ENCODE measurements at places on chromosomes 5 and 9. TPM values are rescaled to one million over a fixed set of nuclear protein-coding genes. Genes with fewer than 3 reads are reported as not detected.

DNA sequence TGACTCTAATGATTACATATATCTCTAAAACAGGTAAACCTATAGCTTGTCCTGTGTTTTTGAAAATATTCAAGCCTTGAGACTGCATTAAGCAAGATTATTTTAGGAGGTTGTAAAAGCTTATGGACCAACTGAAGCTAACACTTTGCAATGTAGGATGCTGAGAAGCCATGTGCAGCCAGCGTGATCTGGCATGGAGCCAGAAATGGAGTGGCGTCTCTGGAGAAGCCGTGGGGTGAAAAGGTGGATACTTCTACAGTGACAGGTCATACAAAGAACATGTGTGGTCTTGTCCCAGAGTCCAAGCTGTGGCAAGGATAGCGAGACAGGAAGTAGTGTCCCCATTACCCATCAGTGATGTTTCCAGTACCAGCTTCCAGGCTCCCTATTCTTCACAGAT lies 100.8 kb upstream of the CD180 start:
- no peak for DNase-seq

PHF19 gene
- total RNA-seq = 29.3 TPM

DNA sequence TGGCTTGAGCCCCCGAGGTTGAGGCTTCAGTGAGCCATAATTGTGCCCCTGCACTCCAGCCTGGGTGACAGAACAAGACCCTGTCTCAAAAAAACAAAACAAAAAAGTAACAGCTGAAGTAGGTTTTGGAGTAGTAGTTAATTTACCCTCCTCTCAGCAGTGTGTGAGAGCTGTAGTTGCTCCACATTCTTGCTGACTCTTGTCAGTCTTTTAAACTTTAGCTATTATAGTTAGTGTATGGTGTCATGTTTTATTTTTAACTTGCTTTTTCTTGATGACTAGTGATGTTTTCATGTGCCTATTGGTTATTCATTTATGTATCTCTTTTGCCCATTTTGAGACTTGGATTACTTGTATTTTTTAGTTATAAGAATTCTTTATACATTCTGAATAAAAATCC lies 52.9 kb upstream of the DHFR start:
- no peak for DNase-seq

SH3GL2 gene
- total RNA-seq = 1.1 TPM

DNA sequence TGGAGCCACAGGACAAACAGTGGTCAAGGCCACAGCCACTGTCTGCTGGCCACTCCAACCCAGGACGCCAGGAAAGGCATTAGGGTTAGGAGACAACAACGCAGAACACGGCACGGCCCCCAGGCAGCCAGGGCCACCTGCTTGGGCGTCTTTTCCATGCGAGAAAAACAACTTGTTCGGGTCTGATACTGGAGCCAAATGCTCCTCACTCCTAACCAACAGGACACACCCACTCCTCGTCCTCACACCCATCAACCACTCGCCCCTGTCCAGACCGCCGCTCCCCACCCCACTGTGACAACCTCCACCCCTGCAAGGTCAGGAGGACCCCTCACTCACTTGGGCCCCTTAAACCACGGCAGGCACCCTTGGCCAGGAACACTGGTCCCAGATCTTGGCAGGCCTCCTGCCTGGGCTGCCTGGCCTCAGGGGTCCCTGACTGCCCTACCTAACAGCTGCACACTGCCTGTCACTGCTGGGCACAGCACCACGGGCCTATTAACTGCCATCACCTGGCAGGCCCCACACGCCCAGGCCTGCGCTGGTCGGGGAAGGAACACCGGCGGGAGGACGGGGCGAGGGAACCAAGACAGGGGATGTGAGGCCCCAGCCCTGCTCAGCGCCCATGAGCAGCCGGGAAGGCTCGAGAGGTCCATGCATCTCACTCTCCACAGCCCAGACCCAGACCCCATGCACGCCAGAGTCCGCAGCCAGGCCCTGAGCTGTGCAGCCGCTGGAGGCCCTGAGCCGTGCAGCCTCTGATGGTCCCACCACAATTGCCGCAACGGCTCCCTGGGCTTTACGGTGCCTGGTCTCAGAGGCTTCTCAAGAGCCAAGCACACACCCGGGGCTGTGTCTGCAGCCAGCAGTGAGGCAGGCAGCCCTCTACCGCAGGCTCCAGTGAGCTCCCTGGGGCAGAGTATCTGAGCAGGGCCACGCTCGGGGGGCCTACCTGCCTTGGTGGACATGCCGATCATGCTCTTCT lies 13.8 kb downstream of the CLPTM1L start:
- no peak for DNase-seq

GRCh38 chr9:76257311-76257710 lies 136.9 kb downstream of the RFK start:
- peak; percentile 59 for DNase-seq

DNA sequence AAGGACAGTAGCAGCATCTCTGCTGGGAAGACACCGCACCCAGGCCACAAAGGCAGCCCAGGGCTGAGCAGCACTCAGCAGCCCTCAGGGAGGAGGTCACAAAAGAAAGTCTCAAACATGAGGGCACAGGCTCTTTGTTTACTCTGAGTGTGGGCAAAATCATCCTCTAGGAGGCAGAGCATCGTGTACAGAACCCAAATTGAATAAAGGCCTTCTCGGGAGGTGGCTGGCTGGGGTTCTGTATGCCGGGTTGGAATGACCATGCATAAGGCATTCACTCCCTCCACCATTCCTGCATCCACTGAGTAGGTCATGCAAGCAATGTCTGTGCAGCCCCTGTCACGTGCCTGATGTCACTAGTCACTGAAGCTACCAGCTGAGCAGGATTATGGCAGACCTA lies 412.8 kb downstream of the SPOCK1 start:
- no peak for DNase-seq

DNA sequence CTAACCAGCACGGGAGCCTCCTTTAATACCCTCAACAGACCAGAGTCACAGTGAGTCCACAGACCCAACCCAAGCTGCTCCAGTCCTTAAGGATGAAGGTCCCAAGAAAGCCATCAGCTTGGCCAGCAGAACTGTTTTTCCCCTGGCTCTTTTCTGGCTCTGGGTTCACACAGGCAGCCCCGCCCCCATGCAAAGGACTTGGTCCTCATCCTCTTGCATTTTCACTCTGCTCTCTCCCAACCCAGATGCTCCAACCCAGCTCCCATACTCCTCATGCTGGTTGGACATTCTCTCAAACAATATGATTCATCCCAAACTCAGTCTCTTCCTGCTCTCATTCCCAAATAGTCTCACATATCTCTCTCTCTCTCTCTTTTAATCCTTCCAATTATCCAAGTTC lies 74.2 kb upstream of the SPOCK1 start:
- no peak for DNase-seq

DNA sequence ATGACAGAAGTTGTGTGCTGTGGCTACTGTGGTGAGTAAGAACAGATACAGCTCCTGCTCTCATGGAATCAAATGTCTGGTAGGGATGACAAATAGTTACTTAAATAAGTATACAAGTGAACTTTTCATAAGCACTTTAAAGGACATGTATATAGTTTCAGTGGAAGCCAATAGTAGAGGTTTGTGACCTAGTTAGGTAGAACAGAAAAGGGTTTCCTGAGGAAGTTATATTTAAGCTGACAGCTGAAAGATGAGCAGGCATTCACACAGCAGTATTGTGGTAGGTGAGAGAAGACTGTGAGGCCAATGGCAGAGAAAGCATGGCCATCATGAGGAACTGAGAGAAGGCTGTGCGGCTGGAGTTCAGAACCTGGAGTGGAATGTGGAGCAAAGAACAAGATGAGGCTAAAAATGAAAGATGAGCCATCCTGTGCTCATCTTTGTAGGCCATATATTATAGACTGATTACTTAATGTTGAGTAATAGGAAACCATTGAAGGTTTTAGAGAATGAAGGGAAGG lies 15.4 kb downstream of the FAM174A start:
- DNase-seq = no peak

OR1L6 gene
- not detected for total RNA-seq

DNA sequence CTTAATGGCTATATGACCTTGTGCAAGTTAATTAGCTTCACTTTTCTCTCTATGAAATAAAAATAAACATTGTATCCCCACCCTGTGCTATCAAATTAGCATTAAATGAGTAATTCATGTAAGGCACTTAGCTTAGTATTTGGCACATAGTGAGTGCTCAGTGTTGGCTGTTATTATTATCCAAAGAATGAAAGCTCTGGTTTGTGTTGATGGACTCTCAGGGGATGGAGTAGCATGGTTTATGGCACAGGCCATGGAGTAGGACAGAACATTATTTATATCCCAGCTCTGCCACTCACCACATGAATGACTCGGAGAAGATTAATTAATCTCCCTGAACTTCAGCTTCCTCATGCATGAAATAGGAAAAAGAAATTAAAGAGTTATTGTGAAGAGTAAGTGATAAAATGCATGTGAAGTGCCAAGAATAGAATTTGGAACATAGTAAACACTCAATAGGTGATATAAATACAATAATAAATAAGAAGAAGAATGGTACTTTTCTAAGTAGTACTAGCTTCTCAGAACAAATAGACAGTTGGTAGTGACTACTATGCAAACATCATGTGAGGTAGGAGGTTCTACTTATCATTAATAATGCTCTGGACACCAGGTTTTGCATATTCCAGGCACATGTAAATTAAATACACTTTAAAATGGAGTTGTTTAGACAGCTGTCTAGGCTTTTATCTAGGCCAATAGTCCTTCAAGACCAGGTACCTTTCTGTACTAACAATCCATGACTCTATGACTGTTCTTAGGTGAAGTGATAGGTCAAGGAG lies 146.4 kb downstream of the GRIA1 start:
- no peak for DNase-seq

IL7R gene
- 7.8 TPM for total RNA-seq

GDNF gene
- not detected for total RNA-seq

DNA sequence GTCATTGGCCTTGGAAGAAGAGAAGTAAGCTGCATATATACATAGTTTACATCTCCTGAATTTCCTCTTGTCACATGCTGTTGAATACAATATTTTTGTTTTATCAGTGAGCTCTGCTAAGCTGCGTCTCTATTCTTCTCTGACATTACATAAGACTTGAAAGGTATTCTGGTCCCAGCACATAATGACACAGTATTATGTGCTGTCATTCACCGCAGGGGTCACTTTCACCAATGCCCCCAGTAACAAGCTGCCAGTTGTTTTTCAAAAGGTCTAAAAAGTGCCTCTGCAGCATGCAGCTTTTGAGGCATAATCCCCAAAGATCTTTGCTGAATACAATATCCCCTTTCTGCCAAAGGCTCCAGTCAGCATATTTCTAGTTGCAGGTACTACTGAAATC lies 349.0 kb upstream of the FAM174A start:
- no peak for DNase-seq

DNA sequence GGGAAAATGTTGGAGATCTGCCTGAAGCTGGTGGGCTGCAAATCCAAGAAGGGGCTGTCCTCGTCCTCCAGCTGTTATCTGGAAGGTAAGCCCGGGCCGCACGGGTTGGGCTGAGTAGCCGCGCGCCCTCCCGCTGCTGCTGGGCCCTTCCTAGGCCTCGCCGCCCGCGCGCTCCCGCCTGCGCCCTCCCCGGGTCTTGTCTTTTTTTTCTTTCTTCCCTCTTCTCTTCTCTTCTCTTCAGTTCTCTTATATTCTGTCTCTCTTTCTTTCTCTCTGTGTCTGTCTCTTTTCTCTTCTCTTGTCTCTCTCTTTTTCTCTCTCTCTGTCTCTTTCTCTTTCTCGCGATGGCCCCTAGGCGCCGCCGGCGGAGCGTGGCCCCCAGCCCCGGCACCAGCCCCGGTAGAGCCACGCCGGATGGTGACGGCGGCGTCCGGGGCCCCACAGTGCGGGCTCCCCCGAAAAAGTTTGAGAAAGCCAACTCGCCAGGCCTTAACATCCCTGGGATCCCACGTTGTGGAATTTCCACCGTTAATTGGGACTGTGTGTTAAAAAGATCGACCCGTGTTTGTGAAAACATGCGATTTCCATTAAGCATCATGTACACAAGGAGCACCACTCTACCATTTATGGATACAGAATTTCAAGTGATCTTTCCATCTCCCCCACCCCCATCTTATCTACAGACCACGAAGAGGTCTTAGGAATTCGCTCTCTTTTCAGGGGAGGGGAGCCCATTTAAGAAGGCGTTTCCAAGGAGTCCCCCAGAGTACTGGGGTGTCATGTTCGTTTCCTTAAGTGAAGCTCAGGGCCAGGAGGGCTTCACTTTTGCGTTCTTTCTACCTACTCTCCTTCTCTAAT lies 616 bp downstream of the ABL1 start:
- no peak for DNase-seq

SAPCD2 gene
- total RNA-seq = 0.36 TPM

DNA sequence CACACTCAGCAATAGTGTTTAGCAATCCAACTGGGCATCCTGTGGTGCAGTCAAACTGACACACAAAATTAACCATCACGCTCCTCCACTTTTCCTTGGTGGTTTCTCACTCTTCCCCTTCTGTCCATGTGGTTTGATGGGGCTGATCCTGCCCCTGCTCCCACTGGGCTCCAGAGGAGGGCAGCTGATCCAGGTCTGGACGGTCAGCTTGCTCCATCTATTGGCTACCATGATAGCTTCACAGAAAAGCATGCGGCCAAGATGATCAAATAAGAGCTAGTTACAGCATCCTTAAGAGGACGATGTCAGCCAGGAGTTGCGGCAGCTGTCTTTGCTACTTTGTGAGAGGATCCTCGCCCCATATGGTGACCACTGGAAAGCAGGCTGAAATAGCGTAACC lies 29.6 kb upstream of the RANBP17 start:
- no peak for DNase-seq

DNA sequence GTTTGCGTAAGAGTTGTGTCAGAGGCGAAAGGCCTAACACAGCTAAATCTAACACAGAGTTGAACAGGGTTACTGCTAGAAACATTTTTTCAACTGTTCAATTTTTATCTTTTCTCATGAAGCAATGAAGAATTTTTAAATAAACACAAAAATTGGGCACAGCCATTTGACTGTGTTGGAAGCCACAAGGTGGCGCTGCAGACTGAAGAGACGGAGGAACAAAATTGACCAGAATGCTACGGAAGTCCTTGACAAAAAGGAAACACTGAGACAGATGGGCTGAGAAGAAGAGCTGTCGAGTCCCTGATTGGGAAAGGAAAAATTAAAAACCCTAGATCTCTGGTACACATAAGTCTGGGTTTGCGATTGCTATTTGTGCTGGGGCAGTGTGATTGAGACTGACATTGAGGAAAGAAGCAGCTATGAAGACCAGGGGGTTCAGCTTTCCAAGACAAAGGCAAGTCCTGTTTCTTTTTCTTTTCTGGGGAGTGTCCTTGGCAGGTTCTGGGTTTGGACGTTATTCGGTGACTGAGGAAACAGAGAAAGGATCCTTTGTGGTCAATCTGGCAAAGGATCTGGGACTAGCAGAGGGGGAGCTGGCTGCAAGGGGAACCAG lies at the start of gene PCDHB9:
TSS of gene PCDHB9 (plus strand) at position 265 of the 616 bp plus-strand sequence. CDS start at position 423, 158 bp downstream.
- DNase-seq = no peak

DNA sequence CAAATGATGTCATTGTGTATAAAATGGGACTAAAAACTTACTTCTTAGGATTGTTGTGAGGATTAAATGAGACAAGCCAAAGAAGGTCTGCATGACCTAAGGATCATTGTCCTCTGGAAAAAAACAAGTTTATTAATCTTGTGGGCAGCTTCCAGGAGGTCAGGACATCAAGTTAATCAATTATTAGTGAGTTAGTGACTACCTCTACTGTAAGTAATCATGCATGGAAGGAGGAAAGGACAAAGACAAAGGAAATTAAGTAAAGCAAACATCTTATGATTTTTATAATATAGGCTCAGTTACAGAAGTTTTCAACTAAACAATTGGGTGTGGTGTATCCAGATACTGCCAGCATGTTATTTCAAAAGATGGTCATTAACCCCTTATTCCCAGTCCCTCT lies 129.3 kb upstream of the TUT7 start:
- no peak for DNase-seq

Measured in sciatic nerve (tissue), 2 donors.